LoVo (cell line): ENCODE measurements at places on chromosomes 6 and 20.

- DNase-seq, result no peak
Observed at GRCh38 chr6:41074692-41075436, 2.1 kb downstream of the NFYA start.

- no peak for DNase-seq
Observed at GRCh38 chr6:70172252-70172651, 130.6 kb downstream of the COL9A1 start.

GRCh38 chr20:6612606-6612923 is 154.9 kb upstream of the BMP2 start:
- DNase-seq, result no peak

DNA sequence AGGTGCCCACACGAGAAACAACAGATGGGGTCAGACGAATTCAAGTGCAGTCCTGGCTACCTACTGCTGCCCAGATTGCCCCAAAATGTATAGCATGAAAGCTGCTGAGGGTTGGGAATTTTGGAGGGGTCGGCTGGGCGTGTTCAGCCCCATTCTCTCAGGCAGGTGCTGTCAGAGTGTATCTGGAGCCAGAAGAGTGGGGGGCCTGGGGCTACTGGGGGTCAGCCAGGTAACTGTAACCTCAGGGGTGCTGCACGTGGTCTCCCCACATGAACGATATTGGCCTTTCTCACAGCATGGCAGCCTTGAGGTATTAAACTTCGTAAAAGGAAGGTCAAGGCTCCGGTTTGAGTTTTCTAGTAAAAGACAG is 14.6 kb downstream of the SYNDIG1 start:
- no peak for DNase-seq

DNA sequence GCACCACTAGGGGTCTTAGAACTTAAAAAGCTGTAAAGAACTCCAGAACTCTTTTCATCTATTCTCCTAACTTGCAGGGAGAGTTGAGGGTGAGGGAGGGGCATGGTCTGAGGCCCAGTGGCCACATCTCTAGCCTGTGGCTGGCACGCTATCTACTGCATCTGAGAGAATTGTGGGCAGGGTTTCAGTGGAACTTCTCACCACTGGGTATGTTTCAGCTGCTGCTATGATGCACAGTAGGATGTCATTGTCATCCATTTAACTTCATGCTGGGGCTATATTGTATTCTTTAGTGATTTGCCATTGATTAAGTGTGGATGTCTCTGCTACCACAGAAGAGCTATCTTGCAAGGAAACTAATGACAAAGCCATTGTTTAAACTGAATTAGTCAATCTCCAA is 4.5 kb downstream of the TMEM14A start:
- no peak for DNase-seq

DNA sequence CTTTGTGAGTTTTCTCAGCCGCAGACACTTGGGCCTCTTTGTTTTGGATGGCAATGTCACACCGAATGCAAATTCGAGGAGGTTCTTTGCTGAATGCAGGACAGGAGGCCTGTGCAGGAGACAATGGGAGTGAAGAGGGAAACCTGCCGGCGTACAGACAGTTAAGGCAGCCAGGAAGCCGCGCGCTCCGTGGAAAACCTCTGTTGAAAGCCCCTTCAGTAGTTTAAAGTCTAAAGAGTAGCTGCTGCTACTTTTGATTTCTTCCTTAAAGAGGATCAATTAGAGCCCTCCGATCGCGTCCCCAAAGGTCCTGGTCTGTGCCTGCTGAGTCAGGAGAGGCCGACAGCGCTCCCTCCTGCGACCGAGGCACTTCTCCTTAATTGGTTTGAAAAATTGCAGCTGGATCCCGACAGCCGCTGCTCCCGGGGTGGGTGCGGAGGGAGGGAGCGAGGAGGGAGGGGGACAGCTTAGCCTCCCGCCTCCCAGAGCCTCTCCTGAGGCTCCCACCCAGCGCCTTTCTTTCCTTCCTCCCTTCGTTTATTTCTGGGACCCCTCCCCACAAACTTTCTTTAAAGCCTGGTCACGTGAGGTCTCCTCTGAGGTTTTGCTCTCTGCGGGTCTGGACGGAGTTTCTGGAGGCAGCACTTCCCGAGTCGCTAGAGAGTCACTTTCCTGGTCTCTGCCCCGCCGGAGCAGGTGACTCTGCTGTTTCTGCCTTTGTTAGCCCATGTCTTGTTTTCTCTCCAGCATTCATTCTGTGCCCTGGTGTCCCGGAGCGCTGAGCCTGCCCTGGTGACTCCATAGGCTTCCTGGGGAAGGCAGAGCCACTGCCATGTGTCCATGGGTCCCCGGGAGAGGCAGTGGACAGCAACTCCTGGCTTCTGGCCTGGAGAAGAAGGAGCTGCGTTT is 22.3 kb upstream of the RPP40 start:
- no peak for DNase-seq

DNA sequence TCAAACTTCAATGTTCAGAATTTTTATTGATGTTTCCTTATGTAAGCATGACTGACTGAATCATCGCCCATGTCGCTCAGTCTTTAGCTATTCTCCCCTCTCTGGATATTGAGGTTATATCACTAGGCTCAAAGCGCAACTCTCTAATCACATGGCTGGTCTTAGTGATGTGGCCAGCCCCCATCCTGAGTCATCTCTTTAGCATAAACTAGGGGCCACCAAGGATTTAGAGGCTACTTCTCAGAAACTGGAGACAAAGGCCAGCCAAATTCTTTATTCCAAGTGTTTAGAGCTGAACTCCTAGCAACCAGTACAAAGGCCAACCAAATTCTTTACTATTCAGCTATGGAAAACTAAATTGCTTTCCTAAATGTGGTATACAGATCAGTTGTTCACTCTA is 61.4 kb downstream of the FAM135A start:
- DNase-seq, result no peak

DNA sequence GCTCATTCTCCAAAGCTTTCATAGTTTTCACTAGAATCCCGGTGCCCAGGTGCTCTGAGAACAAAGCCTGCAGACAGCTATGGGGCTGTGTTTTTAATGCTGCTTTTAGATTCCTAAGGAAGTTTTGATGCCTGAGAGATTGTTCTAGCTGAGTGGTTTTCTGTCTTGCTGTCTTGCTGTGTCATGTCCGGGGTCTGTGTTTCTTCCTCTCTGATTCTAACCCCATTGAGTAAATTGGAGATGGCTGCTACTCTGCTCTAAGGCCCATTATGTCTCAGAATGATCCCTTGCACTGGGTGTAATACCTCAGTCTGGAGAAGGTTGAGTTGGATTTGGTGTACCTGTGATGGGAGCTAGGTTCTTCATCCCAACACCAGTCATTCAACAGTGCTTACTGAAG is 63.4 kb downstream of the ARID1B start:
- DNase-seq, result no peak

GRCh38 chr6:137102050-137102848 is 57.5 kb upstream of the IL20RA start:
- no peak for DNase-seq
